ENCODE measurements at places on chromosomes 3 and 15. TPM values are rescaled to one million over a fixed set of nuclear protein-coding genes. Genes with fewer than 3 reads are reported as not detected.
A peak's percentile ranks its signal among the peaks of the same experiment; 100 is the strongest.

MAP3K13 gene
- total RNA-seq, result 26.4 TPM

NR2E3 gene
- not detected for total RNA-seq

HSPBAP1 gene
- total RNA-seq, result 11.6 TPM

DLL4 gene
- total RNA-seq, result 257 TPM

PTPRG gene
- 80.7 TPM for total RNA-seq

PPM1L gene
- total RNA-seq, result 12.2 TPM

PXYLP1 gene
- total RNA-seq, result 4.4 TPM

EPB42 gene
- not detected for total RNA-seq

GRCh38 chr15:100461049-100461448, 67.7 kb downstream of the CERS3 start:
- no peak for DNase-seq

DNA sequence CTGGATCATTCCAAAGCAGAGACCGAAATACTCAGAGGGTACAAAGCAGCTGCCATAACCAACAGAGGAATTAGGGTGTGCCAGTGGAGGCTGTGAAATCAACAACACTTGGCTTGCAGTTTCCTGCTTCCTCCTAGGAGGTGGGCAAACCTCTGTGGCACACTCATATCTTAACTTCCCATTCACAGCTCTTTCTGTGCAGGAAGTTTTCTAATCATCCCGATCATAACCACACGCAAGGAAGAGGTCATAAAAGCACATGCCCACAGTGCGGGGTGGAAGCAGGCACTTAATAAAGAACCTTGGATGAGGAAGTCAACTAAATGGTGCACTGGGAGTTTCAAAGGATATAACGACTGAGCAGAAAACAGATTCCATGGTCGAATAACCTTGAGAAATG, 5.1 kb downstream of the SCAMP2 start:
- DNase-seq, result no peak

- no peak for DNase-seq
These were observed 51.4 kb downstream of the CPEB1 start for GRCh38 chr15:82595766-82596165.

DNA sequence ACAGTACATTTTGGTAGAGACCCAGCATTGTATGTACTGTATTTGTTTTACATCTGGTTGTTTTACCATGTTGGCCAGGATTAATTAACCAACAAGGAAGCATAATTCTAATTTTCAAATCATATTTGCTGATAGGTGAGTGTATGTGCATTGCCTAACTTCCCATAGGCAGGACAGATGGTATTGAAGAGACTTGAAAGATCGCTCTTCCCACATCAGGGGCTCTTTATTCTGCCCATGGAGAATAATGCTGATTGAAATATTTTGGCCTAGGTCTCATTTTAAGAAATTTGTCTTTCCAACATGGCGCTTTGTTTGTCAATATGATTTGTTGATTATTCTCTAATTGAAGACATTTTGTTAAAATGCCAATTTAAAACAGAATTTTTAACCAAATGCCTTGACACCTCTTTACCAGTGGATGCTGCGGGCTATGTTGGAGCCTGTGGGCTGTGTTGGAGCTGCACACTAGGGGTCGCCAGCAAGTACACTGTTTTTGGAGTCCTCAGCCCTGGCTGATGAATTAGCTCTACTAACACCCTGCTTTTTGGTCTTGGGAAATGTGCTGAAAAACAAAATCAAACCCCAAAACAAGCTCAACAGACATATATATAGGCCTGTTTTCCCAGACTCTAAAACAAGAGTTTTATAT, 5.3 kb downstream of the P2RY12 start:
- peak; percentile 62 for DNase-seq

- DNase-seq, result no peak
These were observed 209.1 kb downstream of the NR1D2 start for GRCh38 chr3:24154013-24154695.

GRCh38 chr3:177528306-177529070, 331.2 kb upstream of the TBL1XR1 start:
- DNase-seq, result no peak

DNA sequence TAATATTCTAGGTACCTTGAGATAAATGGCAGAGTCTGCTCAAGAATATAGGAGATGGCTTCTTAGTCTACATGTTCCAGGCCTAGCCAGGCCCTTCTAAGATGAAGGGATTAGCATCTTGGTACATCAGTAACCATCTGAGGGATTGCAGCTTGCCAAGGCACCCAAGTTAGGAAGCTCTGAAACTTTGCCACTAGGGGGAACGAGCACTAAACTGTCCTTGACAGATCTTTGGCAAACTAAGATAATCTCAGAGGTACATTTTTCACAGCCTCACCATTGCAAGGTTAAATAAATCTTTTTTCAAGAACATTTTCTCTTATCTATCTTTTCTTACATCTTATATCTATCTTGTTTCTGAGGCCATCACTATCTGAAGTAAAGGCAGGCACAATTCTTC, 351.2 kb downstream of the RAP2B start:
- peak; percentile 9 for DNase-seq

- no peak for DNase-seq
These were observed 11.5 kb downstream of the CPNE9 start for GRCh38 chr3:9715136-9715535.

- no peak for DNase-seq
These were observed 12.2 kb downstream of the XIRP1 start for GRCh38 chr3:39180183-39180545.

- DNase-seq, result no peak
These were observed 425.9 kb downstream of the ZBTB20 start for GRCh38 chr3:114721209-114721608.

DNA sequence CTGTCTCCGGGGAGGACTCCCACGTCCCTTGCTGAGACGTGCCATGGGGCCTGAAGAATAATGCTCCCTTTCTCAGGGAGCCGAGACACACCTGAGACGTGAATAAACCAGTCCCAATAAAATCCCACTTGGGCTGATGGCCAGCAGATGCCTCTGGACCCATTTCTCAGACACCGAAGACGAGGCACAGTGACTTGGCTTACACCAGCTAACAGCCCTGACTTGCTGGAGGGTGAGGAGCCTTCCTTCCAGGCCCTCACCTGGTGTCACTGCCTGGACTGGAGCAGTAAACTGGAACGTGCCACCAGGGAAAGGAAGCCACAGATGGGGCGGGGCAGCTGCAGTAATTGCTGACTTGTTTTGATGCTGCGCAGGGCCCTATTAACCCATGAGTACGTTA, 189.7 kb downstream of the PDZRN3 start:
- no peak for DNase-seq

DNA sequence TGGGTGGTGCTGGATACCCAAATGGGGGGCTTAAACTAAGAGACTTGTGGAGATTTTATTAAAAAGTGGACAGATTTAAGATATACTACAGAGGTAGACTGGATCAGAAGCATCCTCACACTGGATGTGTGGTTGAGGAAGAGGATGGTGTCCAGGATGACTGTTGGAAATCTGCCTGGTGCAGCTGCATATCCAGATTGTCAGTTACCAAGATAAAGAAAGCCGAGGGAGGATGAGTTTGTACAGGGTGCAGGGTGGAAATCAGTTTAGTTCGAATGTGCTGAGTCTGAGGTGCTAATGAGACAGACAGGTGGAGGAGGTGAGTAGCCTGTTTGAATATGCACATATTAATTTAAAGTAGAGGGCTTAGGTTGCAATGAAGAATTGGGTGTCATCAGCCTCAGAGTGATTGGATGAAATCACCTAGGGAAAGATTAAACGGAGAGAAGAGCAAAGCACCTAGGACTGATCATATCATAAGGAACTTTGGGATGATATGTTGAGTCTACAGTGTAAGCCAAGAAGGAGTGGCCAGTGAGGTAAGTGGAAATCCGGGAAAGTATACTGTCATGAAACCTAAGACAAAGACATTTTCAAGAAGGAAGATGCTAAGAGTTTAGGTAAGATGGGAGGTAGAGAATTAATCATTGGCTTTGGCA, 74.1 kb upstream of the GOLGA8B start:
- DNase-seq, result no peak

DNA sequence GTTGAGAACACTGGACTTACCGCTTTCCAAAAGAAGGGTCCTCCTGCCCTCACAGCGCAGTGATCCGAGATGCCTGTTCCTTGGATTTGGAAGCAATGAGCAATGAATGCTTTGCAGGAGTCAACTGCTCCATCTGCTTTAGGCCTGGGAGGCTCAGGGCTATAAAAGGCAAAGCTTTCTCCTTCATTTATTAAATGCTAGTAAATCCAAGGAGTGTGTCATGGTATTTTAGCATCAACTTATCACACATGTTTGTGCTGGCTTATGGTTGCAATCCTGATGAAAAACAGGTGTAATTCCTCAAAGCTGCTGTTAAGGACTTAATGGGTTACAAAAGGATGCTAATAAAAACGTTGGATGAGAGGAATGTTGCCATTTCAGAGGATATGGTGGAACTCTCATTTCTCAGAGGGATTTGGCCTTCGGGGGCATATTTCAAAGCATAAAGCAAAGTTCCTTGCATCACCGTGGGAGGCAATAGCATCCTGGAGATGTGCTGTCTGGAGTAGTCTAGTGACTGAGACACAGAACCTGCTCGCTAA, 158.5 kb upstream of the TPM1 start:
- DNase-seq, result no peak

Data from endothelial cell (in vitro differentiated cells).